ENCODE measurements at places on chromosomes 4 and X.

DNA sequence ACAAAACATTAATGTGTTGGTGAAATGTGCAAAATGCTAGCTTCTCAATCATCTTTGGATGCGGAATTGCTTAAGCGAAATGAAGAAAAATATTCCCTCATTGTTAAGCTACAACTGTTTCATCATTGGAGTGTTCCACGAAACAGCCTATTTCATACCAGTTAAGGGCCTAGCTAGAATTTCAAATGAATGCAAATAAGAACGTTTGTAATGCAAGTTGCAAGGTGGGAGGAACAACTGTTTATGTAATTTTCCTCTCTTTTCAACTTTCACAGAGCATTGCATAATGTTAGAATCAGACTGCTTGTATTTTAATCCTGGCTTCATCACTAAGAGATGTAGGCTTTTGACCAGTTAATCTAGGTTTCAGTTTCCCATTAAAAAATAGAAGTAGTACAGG, 480.1 kb downstream of the IL1RAPL1 start:
- DNase-seq: no peak

GRCh38 chr4:57320217-57320616, 210.0 kb upstream of the IGFBP7 start:
- no peak for DNase-seq

DNA sequence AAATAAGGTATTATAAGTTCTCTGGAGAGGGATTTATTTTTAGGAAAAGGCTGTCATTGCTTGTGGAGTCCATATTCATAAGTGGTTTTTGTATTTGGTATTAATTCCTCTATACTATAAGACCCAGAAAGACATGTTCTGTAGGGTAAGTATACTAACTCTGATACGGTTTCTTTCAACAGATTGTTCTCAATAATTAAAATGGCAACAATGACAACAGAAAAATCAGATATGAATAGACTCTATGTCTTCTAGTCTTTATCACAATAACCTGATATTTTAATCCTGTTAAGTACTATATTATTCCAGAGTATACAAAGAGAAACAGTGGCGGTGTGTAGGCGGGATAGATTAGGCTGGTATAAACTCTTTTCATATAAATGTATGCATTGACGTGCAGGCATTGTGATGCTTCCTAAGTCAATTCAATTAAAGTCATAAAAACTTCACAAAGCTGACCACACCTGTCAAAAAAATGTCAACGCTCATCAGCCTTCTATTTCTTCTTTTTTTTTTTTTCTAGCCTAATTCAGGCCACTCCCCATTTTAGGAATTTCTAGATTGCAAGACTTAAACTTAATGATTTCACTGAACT, 150.4 kb downstream of the TRIML1 start:
- no peak for DNase-seq

DNA sequence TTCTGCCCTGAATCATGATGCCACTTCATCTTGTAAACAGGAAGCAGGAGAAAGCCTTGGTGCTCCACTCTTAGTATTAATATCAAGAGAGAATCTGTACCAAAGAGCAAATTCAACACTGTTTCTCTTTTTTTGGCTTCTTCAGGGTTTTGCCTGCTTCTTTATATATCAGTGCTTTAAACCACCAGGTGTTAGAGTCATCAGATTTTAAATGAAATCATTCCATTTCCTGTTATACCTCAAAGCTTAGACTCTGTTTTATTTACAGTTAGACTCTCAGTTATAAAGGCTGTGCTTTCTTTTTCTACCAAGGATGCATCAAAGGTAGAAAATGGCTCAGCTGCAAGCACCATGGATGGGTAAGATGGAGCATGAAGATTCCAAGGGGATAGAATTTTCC, 350.9 kb downstream of the CAMK2D start:
- DNase-seq: no peak

GRCh38 chr4:2434420-2434819, 15.7 kb downstream of the CFAP99 start:
- DNase-seq: no peak

- DNase-seq: no peak
Measured at GRCh38 chr4:6372649-6373525, 99.5 kb downstream of the PPP2R2C start.
